ENCODE measurements at places on chromosomes 4 and X.

- no peak for DNase-seq
Observed at GRCh38 chr4:38202242-38202641, 242.0 kb downstream of the PTTG2 start.

GRCh38 chr4:36026348-36026880 lies 217.9 kb downstream of the ARAP2 start:
- DNase-seq, result no peak

GRCh38 chr4:37998226-37998625 lies 38.0 kb downstream of the PTTG2 start:
- DNase-seq, result no peak

DNA sequence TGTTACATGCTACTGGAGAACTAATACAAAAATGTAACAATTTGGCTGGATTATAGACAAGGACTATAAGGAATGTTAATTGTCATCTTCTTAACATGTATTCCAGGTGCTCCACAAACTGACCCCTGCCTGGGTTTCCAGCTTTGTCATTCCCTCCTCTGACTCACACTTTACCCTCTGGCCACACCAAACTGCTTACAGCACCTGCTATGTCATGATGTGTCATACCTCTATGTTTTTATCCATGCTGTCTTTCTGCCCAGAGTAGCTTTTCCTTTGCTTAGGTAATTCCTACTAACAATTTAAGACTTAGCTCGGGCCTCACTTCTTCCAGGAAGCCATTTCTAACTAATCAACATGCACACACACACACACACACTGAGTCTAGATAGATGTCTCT lies 14.0 kb upstream of the SHROOM4 start:
- no peak for DNase-seq

- no peak for DNase-seq
Observed at GRCh38 chrX:130001893-130002292, 19.5 kb downstream of the BCORL1 start.

DNA sequence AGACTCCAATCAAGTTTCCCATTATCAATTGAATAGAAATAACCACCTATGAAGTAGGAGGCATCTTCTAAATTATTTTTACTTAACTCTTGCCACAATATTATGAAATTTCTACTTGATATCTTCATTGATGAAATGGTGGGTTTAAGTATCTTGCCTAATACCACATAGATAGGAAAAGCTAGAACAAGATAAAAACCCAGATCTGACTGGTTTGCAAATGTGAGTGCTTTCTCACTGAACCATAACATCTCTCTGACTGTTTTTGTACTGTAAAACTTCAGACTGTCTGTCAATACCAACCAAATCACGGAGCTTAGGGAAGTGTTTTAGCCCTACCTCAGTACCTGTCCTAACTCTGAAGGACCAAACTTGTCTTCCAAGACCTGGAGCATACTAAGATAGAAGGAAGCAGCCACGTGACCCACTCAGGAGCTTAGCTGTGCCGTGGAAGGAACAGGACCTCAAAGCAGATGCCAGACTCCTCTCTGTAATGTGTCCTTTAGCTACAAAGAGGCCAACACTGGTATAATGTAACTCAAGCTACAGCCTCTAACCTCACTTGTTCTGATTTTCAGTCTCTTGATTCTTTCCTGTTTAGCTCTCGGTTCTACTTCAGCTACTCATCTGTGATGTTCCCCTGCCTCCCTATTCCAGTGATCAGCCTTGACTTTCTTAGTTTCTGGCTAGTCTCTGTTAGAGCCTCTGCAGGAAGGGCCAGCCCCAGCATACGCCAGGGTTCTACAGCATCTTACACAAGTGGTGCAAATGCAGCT lies 84.4 kb downstream of the LRP2BP start:
- DNase-seq, result no peak

GRCh38 chr4:161457906-161458305 lies 705.9 kb downstream of the FSTL5 start:
- no peak for DNase-seq

DNA sequence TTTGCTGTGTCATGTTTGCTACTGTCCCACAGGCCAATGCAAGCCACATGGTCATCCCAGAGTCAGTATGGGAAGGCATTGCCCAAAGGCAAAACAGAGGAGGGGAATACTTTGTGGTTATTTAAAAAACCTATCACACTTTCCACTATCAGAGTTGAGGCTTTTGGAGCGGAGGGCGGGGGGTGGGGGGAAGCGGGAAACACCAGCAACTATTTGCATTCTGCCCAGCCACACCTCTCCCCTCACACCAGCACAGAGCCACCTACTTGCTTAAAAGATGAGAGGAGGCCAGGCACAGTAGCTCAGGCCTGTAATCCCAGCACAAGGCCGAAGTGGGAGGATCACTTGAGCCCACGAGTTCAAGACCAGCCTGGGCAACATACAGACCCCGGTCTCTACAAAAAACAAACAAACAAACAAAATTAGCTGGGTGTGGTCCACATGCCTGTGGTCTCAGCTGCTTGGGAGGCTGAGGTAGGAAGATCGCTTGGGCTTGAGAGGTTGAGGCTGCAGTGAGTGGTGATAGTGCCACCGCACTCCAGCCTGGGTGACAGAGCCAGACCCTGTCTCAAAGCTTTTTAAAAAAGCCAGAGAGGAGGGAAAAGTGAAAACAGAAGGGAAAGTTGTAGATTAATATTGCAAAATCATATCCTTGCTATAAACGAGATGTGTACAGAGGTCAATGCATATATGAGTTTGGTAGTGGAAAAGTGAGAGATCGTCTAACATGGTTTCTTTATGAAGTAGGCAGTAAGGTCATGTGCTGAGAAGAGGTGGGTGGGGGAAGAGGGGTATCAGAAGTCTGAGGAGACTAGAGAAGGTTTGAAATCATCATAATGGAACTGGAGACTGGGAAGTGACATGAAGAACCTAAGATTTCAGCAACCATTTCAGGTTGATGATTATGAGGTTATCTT lies 1.9 kb upstream of the CHST7 start:
- no peak for DNase-seq

DNA sequence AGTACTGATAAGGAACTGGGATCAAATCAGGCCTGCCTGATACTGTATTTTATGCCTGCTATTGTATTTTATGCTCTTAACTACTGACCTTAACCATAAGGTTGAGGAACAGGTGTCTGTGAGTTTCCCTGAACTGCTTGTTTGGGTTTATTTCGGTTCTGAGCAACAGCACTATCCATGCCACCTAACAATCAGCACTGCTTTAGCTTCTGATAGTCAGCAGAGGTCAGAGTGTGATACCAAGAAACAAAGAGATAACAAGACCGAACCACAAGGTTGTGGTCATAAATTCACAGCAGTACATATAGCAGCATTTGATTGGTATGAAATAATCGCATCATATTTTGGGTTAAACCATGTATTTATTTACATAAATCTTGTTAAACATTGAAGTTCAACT lies 362.2 kb downstream of the FGF13 start:
- DNase-seq, result no peak

DNA sequence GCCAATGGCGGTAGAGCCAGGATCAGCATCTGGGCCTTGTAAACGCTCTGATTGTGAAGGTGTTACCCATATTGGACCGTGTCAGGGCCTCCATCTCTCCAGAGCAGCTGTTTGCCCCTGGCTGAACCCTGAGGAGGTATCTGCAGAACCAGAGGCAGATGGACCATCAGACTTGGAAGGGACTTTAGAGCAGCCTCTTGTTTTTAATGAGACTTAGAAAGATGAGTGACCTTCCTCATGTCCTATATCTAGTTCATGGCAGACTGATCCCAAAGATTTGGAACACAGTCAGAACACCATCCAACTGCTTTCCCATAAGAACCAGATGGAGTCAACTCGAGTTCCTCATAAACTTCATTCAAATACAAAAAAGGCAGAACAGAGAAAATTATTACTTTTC lies 135.1 kb upstream of the MSX1 start:
- DNase-seq, result no peak

GRCh38 chr4:55348466-55348865 lies 2.4 kb downstream of the SRD5A3 start:
- no peak for DNase-seq

DNA sequence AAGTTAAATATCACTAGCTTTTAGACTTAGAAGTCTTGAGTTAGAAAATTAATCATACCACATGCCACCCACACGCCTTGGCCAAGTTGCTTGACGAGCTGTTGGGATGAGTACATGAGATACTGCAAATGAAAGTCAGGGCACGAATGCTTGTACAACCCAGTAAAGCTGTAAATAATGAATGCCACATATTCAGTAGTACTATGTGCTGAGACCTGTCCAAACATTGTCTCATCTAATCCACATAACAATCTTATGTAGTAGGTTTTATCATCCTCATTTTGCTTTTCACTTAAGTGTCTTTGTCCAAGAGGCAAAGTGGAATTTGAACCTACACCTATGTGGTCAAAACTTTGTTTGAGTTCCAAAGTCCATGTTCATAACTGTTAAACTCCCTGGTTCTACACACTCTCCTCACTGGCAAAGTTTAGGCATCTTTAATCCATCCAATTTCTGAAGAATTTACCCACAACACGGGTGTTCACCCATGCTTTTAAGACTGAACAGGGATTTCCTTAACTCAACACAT lies 74.1 kb downstream of the LDB2 start:
- no peak for DNase-seq

- DNase-seq, result no peak
Observed at GRCh38 chr4:181181331-181181730, 1061.9 kb upstream of the TENM3 start.

GRCh38 chr4:112145790-112146501 lies 692 bp downstream of the FAM241A start:
- no peak for DNase-seq

DNA sequence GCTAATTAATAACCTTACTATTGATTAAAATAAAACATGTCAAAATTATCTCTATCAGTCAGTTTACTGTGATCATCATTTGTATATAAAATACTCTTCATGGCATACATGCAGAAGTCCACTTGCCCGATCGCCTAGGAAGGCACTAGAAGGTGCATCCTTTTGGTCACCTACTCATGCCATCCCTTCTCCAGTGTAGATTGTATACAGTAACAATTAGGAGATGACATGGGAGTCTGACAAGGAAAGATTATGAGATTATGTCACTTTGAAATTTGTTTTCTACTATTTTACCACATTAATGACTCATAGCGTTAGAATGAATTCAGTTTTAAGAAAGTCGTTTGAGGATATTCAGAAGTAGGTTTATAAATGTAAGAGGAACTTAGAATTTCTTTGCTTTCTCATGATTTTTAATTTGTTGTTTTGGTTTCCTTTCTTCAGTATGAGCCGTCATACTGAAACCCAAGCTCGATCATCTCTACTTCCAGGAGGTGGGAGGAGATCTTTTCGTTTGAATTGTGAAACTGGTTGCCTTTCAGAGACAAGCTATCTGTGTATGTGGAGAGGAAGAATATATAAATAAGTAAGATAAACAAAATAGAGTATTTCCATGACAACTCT lies 51.1 kb upstream of the UNC5C start:
- no peak for DNase-seq

GRCh38 chr4:27215220-27215826 lies 354.7 kb downstream of the STIM2 start:
- no peak for DNase-seq

GRCh38 chrX:32868524-32868895 lies 342.8 kb downstream of the DMD start:
- no peak for DNase-seq

- no peak for DNase-seq
Observed at GRCh38 chrX:9609987-9610386, 145.1 kb downstream of the TBL1X start.

DNA sequence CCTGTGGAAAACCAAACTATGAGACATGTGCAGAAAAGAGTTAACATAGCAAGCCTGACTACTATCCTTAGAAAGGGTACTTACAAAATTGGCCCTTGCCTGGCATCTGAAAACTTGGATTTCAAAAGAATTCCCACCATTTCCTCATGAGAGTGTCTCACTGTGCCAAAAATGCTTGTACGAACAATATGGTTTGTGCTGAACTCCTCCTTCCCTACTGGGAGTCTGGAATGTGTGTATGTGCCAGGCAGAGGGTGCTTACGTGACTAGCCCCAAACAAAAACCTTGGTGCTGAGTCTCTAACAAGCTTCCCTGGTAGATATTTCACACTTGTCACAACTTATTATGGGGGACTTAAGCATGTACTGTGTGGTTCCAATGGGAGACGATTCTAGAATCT lies 81.7 kb upstream of the GIMD1 start:
- no peak for DNase-seq

DNA sequence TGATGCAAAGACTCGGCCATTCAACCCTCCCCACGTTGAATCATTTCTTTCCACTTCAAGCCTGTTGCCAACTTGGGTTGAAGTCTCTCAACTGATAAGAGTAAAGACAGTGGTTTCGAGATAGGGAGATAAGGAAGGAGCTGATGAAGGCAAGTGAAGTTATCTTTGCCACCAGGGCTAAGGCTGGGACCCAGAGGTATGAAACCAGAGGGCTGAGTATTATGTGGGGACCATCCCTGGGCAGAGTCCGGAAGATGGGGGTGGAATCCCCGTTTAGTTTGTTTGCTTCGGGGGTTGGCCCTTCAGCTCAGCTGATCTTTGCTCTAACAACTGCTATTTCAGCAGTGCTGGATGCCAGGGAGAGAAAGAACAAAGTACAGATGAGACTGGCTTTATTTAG lies 2.3 kb upstream of the XPNPEP2 start:
- DNase-seq, result no peak

GRCh38 chr4:71906096-71906495 lies 122.2 kb upstream of the GC start:
- DNase-seq, result no peak

DNA sequence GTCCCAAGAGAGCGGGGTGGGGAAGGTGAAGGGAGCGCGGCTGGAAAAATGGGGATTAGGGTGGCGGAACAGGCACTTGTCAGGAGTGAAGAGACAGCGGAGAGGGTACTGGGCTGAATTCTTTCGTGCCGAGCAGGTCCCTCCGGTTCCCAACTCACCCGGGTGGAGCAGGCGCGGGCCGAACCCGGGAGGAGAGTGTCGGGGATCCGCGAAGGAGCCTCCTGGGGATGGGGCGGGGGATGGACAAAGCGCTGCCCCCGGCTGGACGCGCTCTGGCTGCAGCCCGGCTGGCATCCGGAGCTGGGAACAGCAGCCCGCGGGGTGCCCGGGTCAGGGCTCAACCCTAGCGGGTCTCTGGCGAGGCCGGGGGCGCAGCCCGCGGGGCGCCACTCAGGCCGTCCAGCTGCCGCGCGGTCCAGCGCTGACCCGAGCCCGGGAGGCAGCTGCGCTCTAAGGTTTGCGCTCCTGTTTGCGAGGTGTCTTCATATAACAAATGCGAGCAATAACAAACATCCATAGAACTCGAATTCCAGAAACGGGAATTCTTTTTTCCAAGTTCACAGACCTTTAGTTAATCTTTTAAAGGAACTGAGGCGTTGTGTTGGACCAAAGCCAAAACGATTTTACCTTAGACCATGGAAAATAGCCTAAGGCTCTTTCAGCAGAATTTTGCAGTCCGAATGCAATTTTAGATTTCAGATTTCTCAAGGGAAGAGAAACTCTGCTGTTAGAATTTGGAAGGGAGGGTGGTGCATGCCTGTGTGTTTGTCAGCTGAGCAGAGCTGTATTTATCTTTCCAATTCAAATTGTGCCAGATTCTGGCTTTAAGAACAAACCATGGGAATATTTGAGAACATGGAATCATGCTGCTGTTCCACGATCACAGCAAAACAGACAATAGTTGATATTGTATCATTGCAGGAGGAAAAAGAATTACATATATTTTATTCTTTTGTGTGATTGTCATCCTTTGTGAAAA lies 744 bp downstream of the NPY5R start:
- DNase-seq, result no peak

All from NCI-H1436 treated with DMSO at 0.1 percent for 48 hours (cell line).